ENCODE measurements at places on chromosomes 1 and 21.

DNA sequence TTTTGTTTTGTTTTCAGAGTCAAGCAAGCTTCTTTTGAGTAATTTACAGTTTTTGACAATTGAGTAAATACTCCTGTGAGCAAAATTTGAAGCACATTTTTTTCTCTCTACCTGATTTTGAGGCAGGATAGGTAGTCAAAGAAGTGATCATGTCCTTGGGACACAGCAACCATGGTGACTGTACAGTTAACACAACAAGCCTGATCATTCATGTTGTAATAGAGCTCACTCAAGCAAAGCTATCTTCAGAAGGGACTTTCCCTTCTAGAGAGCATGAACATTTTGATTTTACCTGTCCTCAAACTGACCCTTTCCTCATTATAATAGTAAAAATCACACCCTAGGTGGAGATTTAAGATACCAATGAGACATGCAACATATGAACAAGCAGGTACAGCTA lies 126.5 kb upstream of the KCNK1 start:
- no peak for DNase-seq

DNA sequence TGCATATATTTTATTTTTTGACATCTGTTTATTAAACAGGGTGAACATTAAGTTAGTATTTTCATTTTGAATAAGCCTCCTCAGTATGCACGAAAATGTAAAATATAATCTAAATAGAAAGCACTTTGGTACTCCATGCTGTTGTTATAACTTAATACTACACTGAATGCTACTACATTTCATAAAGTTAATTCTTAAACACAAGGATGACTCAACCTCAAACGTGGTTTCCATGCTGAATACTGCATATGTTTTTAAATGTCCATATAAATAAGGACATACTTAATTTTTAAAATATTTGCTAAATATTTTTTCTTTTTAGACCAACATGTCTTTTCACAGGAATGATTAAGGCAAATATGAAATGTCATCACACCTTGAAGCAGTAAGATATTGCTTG lies 83.9 kb downstream of the USP24 start:
- DNase-seq: no peak

GRCh38 chr1:57605933-57606332 lies 182.1 kb upstream of the DAB1 start:
- no peak for DNase-seq

- DNase-seq: no peak
Measured at GRCh38 chr1:43451701-43452532, 1.8 kb downstream of the HYI start.

DNA sequence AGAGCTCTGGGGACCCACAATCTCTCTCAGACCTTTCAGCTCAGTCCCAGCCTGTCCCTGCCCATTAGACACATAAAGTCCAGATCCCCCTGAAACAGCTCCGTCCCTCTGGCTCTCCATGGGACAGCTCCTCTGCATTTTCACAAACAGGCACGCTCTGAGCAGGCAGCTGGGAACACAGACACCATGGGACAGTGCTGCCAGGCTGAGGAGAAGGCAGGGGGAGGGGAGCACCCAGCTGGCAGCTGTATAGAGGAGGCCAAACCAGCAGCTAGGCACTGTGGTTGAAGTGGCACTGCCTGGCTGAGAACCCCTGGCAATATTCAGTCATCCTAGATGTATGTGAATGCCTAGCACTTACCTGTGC lies 2.0 kb downstream of the TMEM63A start:
- no peak for DNase-seq

GRCh38 chr1:187110351-187110750 lies 281.6 kb downstream of the PLA2G4A start:
- DNase-seq: no peak

- DNase-seq: no peak
Measured at GRCh38 chr1:193520472-193520871, 334.1 kb upstream of the B3GALT2 start.

DNA sequence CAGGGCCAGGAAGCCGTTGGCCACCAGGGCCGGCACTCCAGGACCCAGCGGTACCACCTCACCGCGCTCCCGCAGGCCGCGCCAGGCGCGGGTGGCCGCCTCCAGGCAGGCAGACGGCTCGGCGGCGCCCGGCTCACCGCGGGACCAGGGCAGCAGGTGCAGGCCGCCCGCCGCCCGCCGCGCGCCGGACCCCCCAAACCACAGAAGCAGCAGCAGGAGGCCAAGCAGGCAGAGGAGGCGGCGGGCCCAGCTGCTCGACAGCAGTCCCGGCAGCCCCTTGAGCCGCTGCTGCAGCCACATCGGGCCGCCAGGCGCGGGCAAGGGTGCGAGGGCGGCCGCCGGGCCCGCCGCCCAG lies 312 bp downstream of the KIAA2013 start:
- no peak for DNase-seq

- DNase-seq: no peak
Measured at GRCh38 chr1:225731491-225731890, 46.1 kb upstream of the SRP9 start.

DNA sequence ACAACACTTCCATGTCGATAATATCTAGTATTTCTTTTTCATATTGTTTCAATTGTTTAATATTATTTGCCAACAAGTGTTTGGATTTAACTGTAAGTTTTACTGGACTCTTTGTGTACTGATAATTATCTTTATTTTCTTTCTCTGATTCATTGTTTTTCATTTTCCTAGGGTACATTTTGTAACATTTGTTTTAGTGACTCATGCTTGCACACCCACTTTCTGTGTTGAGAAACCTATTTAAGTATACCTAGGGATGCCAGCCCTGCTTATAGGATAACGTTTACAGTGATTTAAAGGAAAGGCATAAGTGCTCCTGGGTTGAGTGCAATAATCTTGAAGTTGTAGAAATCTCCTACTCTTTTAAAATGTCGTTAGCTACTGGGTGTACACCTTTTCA lies 1386.0 kb upstream of the ADGRL4 start:
- DNase-seq: no peak

- DNase-seq: no peak
Measured at GRCh38 chr1:36825226-36825625, 209.1 kb downstream of the GRIK3 start.

GRCh38 chr1:229900220-229900619 lies 166.8 kb upstream of the GALNT2 start:
- DNase-seq: no peak

DNA sequence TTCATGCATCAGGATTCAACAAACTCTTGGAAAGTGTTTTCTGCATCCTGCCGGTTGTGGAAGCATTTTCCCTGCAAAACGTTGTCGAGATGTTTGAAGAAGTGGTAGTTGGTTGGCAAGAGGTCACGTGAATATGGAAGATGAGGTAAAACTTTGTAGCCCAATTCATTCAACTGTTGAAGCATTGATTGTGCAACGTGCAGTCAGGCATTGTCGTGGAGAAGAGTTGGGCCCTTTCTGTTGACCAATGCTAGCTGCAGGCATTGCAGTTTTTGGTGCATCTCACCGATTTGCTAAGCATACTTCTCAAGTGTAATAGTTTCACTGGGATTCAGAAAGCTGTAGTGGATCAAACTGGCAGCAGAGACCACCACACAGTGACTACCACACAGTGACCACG lies 57.0 kb upstream of the PRDM2 start:
- no peak for DNase-seq

- no peak for DNase-seq
Measured at GRCh38 chr1:79364896-79365295, 358.4 kb upstream of the ADGRL4 start.

GRCh38 chr1:11802973-11803885 lies 2.5 kb downstream of the MTHFR start:
- peak; percentile 81 for DNase-seq

DNA sequence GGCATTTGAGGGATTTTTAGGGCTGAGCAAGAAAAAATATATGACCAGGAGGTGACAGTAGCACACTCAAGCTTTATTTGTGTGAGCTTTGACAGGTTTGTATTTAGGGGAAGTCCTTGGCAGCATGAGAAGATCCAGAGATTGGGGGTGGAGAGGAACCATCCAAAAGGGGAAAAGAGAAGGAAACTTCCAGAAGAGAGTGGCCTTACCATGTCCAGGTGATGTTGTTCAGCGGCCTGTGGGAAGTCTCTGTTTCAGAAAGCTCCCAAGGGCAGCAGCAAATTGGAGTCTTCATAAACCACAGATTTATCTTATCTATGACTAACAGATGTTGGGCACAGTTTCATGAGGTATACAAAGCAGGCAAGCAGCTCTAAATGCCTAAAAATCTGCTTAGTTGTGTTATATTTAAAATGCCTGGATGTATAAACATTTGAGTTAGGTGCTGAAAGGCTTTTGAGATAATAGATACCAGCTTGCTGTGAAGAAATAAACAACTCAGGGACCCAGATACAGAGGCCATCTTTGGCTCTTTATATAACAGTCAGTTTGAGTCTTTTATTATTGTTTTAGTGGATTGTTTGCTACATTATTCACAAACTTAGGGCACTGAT lies 21.2 kb upstream of the ADAR start:
- no peak for DNase-seq

All from BE2C (cell line).